ENCODE measurements at places on chromosomes 1 and 21.

DNA sequence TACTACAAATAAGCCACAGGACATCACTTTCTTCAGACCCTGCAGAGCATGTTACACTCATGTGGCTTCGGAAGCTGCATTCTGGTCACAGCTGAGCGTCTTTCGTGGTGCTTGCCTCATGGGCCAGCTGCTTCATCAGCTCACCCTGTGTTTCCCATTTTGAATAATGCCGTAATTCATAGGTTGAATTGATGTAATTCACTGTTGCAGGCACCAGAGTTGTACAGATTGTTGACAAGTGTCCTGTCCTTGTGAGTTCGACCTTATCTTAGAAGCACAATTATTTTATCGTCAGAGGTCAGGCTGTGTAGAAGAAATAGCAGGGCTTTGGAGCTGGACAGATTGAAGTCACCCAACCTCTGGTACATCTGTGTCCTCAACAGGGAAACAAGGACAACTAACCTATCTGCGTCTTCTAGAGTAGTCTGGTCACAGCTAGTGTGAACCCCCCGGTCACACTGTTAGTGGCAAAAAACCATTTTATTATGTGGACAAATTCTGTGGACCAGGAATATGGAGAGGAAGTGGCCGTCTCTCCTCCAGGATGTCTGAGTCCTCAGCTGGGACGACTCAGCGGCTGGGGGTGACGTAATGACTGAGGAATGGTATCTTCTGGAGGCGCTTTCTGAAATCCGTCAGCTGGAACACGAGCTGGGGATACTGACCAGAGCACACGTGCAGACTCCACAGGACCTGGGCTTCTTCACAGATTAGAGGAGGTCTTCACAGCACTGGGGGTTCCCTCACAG lies 17.8 kb downstream of the PKNOX1 start:
- peak; percentile 91 for DNase-seq

- DNase-seq: no peak
Observed at GRCh38 chr1:242427519-242427918, 97.0 kb downstream of the PLD5 start.

- peak; percentile 74 for DNase-seq
Observed at GRCh38 chr1:208006258-208006920, 95.5 kb upstream of the CD34 start.

- peak; percentile 79 for DNase-seq
Observed at GRCh38 chr21:33901412-33902288, 14.0 kb downstream of the ATP5PO start.

GRCh38 chr21:32383812-32384211 lies 9.0 kb downstream of the URB1 start:
- DNase-seq: no peak

GRCh38 chr1:83816836-83817235 lies 182.1 kb downstream of the TTLL7 start:
- DNase-seq: no peak

DNA sequence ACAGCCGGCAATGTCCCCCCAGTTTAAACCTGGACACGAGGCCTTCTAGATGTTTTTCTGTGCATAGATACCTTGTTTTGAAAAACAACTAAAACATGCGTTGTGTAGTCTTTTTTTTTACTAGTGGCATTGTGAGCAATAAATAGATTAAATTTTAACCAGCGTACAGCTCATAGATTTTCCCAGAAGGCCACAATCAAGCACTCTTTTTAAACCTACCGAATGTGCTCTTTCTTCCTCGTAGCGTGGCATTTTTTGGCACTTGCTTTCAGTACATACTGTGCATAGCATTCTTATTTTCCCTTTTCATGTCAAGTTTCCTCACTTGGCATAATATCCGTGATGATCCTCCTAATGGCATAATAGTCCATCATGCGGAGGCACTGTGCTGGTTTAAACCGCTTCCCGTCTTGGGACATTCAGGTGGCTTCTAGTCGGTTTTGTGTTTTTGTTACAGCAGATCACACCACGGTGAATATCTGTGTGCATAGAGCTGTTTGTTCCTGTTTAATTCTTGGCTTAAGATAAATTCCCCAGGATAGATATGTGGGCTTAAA lies 95.3 kb downstream of the PDE9A start:
- DNase-seq: no peak

- DNase-seq: peak; percentile 55
Observed at GRCh38 chr1:82775406-82776000, 974.8 kb downstream of the ADGRL2 start.

- no peak for DNase-seq
Observed at GRCh38 chr1:211068976-211069375, 65.0 kb downstream of the KCNH1 start.

DNA sequence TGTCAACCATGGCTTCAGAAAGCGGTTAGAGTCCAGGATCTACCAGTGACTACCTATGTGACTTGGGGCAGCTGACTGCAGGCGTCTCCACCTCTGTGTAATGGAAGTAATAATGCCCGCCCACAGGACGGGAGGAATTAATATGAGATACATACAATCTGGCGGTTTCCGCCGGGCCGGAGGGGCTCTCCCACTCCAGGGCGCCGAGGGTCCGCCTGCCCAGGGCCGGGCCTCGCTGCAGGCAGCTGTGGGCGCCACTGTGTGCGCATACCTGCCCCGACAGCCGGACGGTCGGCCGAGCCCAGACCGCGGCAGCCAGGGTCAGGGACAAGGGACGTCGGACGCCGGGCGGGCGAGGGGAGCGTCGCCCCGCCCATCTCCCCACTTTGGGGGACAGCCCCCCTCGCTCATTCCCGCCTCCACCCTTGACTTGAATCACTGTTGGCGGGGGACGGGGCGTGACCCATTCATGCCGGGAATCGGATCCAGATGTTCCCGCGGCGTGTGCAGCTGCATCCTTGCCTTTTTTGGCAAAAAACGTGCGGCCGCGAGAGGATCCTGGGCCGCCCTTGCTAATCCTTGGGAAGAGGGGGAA lies 6.0 kb upstream of the SF3A3 start:
- DNase-seq: peak; percentile 97

GRCh38 chr1:111372336-111372965 lies 55.1 kb downstream of the OVGP1 start:
- no peak for DNase-seq

- DNase-seq: no peak
Observed at GRCh38 chr1:207021139-207021861, 11.3 kb downstream of the C1orf116 start.

DNA sequence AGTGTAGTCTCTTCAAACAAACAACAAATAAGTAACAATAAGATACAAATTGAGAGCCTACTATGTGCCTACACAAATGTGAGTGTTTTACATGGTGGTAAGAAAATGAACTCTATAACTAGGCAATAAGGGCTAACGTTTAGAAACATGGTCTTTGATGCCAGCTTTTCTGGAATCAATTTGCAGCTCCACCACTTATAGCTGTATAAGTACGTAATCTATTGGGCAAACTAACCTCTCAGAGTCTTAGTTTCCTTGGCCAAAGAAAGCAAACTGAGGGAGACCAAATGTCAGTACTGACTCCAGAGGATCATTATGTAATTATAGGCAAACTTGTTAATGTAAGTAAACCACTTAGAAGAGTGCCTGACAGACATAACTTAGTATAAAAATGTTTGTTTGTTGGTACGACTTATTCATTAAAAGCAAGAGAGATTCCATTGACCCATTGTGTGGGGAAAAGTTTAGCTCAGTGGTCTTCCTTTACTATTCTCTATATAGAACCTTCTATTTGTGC lies 59.7 kb downstream of the LBR start:
- DNase-seq: no peak

DNA sequence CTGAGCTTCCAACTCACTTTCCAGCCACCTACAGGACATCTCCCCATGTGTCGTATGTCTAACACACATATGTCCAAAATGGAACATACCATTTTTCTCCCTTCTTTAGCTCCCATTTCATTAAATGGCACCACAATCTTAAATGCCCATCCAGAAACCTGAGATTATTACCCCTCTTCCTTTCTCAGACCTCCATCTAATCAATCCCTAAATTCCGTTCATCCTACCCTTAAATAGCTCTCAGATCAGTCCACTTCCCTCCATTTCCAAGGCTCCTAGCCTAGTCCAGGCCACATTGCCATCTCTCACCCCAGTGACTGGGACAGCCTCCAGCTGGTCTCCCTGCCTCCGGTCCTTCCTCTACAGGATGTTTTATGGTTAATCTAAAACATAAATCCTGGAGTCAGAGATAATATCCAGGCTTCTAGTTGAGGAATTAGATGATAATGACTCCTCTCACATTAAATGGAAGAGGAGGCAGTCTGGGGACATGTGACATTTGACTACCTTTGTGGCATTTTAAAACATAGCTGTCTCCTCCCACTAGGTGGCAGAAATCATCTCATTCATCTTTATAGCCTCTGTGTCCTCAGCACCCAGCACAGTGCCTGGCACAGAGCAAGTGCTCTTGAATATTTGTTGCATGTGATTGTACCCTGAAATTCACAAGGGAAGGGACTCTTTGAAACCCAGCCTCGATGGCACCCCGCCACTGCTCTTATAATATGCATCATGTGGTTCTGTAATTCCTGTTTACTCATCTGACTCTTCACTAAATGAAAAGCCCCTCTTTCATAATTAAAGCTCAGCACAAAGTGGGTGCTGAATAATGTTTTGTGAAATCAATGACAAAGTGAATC lies 102.3 kb downstream of the TMEM53 start:
- DNase-seq: peak; percentile 19

GRCh38 chr1:198968866-198969265 lies 330.0 kb downstream of the PTPRC start:
- no peak for DNase-seq

GRCh38 chr1:172874950-172875349 lies 175.8 kb downstream of the TNFSF18 start:
- DNase-seq: no peak

GRCh38 chr1:203571661-203572060 lies 55.0 kb upstream of the ATP2B4 start:
- DNase-seq: no peak

GRCh38 chr1:112935461-112936111 lies 20.4 kb downstream of the SLC16A1 start:
- peak; percentile 55 for DNase-seq

DNA sequence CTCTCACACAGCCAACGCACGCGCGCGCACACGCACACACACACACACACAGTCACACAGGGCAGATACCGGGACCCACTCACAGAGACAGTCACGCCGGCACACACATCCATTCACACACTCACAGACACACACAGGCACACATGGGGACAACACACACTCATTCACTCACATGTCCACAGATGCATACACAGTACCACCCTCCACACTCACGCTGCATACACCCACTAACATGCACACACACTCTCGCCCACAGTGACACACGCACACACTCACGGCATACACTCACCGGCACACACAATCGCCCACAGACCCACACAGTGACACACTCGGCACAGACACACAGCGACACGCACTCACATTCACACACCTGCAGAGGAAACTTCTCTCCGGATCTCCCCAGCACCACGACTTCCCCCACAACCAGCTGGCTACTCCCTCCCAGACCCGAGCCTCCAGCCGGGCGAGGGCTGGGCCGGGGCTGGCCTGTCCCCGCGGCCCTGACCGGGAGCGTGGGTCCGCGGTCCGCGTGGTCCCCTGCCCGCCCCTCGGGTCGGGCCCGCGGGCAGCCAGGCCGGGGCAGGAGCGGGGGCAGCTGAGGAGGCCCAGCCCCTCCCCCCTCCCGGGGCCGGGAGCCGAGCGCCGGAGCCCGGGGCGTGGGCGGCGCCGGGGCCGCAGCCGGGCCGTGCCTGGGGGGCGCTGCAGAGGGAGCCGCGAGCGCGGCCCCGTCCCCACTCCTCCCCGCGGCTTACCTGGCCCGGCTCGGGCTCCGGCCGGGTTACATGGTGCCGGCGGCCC lies 552 bp downstream of the DLGAP3 start:
- no peak for DNase-seq

- peak; percentile 38 for DNase-seq
Observed at GRCh38 chr21:32094804-32095203, 184.0 kb downstream of the MIS18A start.

- DNase-seq: no peak
Observed at GRCh38 chr21:44742418-44743153, 31.2 kb upstream of the TSPEAR start.

DNA sequence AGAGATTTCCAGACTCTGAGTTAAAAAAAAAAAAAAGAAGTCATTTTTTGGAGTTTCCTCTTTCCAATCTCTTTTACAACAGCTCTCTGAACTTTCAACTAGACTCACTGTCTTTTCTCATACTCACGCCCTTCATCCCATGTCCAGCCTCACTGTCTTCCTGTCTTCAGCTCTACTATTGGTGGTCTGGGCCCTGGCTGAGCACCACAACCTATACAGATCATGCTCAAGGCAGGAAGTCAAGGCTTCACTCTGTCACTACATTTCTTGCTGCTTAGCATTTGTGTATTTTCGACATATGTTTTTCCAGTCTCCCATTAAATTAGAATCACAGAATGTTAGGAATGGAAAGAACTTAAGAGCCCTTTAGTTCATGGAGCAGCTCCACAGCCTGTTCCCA lies 106.4 kb upstream of the PPP2R5A start:
- DNase-seq: no peak

- peak; percentile 94 for DNase-seq
Observed at GRCh38 chr1:94081566-94082344, 39.2 kb downstream of the ABCA4 start.

DNA sequence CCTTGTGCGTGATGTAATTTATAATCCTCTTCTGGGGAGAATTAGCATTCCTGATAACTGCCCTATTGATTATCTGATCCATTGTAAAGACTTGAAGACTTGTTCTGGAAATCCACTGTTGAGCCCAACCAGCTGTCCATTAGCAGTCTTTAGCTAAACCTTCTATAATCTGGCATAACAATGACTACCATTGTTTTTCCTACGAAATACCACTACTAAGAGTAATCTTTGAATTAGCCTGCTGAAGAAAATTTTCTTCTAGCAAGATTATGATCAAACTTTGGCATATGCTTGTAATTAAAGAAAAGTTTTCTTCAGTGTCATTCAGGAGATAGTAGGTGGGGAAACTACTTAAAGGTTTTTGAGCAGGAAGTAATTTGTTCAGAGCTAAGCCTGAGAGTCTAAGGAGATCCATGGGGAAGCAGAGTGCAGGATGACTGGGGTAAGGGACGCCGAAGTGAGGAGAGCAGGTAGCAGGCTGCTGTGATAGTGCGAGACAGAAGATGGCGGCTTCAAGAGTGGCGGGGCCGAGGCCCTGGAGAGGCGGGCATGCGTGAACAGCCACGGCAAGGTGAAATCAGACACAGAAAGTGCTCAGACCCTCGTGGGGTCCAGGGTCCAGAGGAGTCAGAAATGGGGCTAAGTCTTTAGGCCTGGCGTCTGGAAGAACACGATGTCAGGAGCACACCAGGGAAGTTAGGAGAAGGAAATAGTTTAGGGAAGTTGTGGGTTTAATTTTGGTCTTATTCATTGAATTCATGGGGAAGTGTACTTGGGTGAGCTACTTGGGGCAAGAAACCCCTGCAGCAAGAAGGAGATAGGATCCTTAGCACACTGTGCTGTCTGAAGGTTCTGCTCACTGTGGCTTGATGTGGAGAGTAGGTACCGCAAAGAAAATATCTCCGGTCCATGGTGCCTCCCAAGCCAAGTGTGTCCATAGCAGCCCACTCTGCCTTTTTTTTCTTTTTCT lies 112.6 kb upstream of the ADAR start:
- no peak for DNase-seq

DNA sequence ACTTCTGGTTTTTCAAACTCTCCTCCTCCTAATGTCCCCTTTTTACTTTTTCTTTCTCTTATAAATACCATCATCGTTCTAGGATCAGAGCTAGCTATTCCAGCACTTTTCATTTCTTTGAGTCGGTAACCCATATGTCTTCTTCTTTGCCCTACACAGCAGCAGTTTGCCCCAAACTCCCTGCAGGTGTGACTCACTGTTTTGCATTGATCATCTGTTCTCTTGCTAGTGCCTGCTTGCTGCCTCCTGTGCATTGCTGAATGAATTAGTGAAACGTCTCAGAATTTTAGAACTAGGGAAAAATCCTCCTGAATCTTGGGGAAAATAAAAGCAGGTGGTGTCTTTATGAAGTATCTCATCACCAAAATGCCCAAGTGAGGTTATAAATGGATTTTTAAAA lies 21.7 kb downstream of the KCNK2 start:
- peak; percentile 60 for DNase-seq
